Retina (tissue), 1 donor: ENCODE measurements at places on chromosomes 13 and 19.

DNA sequence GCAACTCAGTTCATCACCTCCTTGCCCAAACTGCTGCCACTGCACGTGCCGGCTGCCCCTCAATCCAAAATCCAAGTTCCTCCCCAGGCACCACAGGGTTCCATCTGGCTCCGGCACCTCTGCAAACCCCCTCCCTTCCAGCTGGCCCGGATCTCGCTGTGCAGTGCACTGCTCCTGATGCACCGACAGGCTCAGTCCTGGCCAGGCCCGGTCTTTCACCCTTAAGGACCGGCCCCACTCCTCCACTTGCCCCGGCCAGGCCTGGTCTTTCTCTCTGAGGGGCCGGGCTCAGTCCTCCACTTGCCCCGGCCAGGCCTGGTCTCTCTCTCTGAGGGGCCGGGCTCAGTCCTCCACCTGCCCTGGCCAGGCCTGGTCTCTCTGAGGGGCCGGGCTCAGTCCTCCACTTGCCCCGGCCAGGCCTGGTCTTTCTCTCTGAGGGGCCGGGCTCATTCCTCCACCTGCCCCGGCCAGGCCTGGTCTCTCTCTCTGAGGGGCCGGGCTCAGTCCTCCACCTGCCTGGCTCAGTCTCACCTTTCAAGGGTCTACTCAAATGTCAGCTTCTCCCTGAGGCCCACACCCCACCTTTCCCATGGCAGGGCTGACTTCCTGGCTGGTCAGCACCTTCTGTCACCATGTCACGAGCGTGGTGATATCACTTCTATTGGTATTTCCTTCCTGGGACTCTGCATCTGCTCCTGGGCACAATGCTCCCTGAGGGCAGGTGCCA lies 6.9 kb downstream of the ZNF787 start:
- DNase-seq: no peak

GRCh38 chr19:3071768-3072167 lies 9.5 kb upstream of the TLE5 start:
- DNase-seq: peak; percentile 73

GRCh38 chr13:99150575-99151361 lies 49.9 kb upstream of the UBAC2 start:
- no peak for DNase-seq

- DNase-seq: no peak
Observed at GRCh38 chr13:111282425-111282824, 38.0 kb upstream of the TEX29 start.

GRCh38 chr19:49149652-49150105 lies 5.5 kb downstream of the HRC start:
- peak; percentile 97 for DNase-seq

DNA sequence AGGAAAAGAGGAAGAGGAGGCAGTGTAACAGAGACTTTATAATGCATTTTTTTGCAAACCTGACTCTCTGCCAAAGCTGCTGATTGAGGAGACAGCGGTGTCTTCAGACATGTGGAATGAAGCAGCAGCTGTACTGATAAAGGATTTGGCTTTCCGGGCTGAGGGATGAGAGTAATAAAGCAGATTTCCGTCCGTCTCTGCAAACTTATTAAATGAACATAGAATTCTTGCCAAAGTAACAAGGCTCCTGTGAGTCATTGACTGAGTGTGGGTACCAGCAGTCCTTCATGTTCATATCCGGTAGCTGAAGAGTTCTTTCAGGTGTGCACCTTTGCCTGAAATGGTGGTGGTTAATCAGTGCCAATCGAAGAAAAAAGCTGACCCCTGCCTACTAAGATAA lies 112.6 kb downstream of the LIG4 start:
- no peak for DNase-seq
